ENCODE measurements at places on chromosomes 7 and 10.

- DNase-seq, result no peak
These were observed 1.9 kb downstream of the EXOC6 start for GRCh38 chr10:92850185-92850584.

GRCh38 chr7:139725858-139726484, 51.8 kb downstream of the HIPK2 start:
- no peak for DNase-seq

GRCh38 chr7:123191132-123191531, 8.6 kb downstream of the SLC13A1 start:
- DNase-seq, result no peak

- no peak for DNase-seq
These were observed 572.4 kb downstream of the ATRNL1 start for GRCh38 chr10:115665549-115665948.

- no peak for DNase-seq
These were observed 78.1 kb upstream of the RHEB start for GRCh38 chr7:151597541-151598444.

GRCh38 chr7:41188163-41189130, 514.4 kb downstream of the INHBA start:
- no peak for DNase-seq

- DNase-seq, result no peak
These were observed 226.8 kb downstream of the CDC14C start for GRCh38 chr7:49151146-49151545.

DNA sequence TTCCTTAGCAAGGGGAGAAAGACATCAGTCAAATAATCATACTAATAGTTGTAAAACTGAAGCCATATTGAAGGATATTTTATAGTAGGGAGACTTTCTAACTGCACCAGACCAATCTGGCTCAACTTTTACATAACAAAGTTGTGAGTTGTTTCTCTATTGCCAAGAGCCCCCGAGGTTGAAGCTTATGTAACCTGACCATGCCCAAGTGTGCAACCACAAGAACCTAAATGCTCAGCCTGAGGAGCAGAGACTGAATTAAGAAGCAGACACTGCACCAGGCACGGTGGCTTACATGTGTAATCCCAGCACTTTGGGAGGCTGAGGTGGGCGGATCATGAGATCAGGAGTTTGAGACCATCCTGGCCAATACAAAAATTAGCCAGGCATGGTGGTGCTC, 77.3 kb upstream of the ARMC3 start:
- no peak for DNase-seq

All from stimulated activated CD4-positive, alpha-beta T cell treated with anti-CD3 and anti-CD28 coated beads, Interleukin-1b, Interleukin-23, amount 100 ng/mL, for 4 hours (primary cell).